Activated naive CD4-positive, alpha-beta T cell treated with anti-CD3 and anti-CD28 coated beads, Interleukin-2, amount 50 U/mL, for 72 hours (primary cell): ENCODE measurements at places on chromosomes 6 and 20. TPM values are rescaled to one million over a fixed set of nuclear protein-coding genes. Genes with fewer than 3 reads are reported as not detected.

Gene C20orf204
- total RNA-seq: 14.2 TPM

Gene COMMD7
- total RNA-seq: 35.4 TPM

Gene DPPA5
- total RNA-seq: not detected

Gene FKBP1C
- not detected for total RNA-seq

Gene CNR1
- not detected for total RNA-seq

Gene SSTR4
- total RNA-seq: not detected

DNA sequence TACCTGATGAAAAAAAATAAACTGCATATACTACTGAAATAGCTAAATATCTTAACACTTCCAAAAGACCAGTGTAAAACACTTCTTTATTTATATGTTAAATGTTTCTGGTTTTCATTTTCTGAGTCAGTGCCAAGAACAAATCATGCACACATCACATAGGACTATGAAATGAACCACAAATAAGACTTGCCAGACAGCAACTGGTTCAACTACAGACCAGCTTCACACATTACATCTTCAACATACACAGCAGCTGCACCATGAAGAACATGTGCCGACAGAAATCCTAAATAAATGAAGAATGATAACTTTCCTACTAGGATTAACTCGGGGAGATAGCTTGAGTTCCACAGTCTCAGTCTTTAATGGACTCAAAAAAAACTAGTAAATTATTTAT lies 168.3 kb upstream of the STXBP5 start:
- DNase-seq: no peak

GRCh38 chr6:53889365-53889764 lies 94.6 kb downstream of the LRRC1 start:
- no peak for DNase-seq

- no peak for DNase-seq
These were observed 92.5 kb downstream of the TBXT start for GRCh38 chr6:166075186-166075585.

DNA sequence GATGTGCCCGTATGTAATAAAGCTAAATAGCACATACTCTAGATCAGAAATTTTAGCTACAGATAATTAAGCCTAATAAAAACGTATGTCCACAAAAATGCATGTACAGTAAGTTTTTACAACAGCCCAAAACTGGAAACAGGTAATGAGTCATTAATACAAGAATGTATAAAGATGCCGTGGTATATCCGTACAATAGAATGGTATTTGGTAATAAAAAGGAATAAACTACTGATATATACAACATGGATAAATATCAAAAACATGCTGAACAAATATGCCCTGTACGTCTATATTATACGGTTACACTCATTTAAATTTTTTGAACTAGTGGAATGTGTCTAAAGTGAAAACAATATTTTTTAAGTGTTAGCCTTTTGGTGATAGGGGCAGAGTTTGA lies 128.2 kb upstream of the ADGRB3 start:
- no peak for DNase-seq

- DNase-seq: no peak
These were observed 38.5 kb upstream of the DEK start for GRCh38 chr6:18302561-18303439.

DNA sequence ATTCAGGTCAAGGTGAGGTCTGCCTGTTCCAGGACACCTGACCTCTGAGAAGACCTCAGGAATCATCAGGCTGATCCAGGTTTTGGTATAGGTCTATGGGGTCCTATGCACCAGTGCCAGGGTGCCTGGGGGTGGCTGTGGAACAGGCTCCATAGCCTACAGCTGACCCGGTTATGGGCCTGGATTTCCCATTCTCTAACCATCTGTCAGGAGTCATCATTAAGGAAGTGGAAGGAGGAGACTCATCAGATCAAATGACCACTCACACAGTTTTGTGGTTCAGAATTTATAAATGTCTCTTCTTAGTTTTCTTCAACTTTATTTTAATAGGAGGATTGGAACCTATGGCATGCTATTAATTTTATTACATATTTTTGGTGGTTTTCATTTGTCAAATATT lies 14.8 kb downstream of the PLA2G7 start:
- DNase-seq: no peak

DNA sequence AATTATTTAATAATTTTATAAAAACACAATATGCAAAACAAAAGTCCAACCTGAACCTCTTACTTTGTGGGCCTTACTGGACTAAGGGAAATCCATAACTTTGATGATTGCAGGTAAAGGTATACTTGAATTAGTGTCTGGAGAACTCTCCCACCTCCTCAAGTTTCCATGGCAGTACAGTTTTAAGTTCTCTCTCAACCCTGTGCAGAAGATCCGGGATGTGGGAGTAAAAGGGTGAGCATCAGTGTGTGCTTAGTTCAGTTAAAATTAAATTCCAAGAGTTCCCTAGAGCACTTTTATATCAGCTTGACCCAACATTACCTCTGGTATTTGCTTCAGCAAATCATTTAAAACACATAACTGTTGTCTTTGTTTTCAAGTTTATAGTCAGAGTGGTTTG lies 47.5 kb downstream of the RIMS1 start:
- DNase-seq: no peak

DNA sequence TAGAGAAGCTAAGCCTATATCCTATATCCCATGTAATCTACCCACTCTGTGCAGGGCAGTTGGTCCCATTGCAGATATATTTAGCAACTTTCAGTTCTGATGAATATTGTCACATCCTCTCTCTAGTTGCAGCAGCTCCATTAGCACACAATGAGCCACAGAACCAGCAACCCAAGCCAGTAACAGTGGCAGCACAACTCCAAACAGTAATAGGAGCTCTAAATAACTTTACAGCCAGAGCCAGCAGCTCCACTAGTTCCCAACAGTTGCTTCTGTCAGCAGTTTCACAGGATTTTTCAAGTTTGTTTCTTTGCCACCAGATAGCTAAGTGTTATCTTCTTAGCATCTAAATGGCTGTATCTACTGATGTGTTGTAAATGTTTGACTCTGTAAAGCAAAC lies 490.8 kb downstream of the HTR1B start:
- DNase-seq: no peak

GRCh38 chr20:23094927-23095326 lies 8.8 kb upstream of the CD93 start:
- DNase-seq: no peak

- DNase-seq: no peak
These were observed 107.5 kb downstream of the TMEM170B start for GRCh38 chr6:11645016-11645415.

DNA sequence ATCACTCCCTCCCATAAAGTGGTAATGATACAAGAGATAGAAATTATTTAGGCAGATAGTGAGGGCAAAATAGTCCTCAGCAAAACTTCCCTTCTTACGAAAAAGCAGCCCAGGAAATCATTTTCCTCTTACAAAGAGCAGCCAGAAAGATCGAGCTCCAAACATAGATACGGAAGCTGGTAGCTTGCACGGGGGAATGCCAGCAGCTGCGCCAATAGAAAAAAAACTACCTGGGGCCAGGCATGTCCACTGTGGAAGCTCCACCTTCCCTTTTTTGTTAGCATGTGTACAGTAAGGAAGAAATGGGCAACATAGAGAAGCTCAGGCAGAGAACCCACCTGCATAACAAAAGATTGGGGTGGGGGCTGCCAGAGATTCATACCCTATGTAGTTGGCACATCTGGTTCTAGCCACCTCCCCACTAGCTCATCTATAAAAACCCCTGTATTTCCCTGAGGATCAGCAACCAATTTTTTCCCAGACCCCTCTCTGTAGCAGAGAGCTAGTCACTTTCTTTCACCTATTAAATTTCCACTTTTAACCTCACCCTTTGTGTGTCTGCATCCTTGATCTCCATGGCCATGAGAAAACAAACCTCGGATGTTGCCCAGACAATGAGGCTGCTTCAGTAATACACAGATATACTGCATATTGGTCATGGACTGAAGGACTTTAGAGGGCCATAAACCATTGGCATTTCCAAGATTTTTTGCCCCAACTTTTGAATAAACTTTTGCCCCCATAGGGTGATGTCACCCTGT lies 52.1 kb downstream of the SOD2 start:
- DNase-seq: no peak
